D721Med (cell line): ENCODE measurements at places on chromosomes 6 and 20.

- DNase-seq = no peak
These were observed 50.7 kb downstream of the LRFN2 start for GRCh38 chr6:40536442-40536841.

GRCh38 chr20:63417097-63417737, 55.2 kb downstream of the KCNQ2 start:
- DNase-seq = no peak

GRCh38 chr20:55755861-55756260, 249.5 kb downstream of the CBLN4 start:
- no peak for DNase-seq

DNA sequence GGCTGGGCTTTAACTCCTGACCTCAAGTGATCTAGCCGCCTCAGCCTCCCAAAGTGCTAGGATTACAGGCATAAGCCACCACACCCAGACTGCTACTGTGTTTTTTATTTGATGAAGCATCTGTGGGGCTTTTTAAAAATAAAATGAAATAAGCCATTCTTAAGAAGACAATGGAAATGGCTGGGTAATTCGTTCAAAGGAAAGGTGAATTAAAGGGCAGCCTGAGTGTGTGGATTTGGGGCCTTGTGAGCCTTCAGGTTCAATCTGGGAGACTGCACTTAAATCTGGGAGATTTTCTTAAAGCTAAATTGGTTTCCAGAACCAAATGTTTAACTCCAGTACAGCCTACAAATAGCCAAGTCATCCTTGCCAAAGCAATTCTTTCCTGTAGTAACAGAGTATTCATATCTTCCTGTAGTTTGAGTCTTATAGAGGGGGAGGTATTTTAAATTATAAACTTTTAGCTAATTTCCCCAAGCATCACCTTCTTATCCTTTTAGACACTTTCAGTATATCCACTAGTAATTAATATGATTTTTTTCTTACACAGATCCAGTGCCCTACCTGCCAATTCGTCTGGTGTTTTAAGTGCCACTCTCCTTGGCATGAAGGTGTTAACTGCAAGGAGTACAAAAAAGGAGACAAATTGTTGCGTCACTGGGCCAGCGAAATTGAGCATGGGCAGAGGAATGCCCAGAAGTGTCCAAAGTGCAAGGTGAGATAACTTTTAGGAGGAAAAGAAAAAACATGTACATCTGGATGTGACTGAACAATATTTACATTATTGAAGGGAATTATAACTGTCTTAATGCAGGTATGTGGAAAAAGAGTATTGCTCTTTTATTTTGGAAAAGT, 95.4 kb downstream of the RNF217 start:
- no peak for DNase-seq

DNA sequence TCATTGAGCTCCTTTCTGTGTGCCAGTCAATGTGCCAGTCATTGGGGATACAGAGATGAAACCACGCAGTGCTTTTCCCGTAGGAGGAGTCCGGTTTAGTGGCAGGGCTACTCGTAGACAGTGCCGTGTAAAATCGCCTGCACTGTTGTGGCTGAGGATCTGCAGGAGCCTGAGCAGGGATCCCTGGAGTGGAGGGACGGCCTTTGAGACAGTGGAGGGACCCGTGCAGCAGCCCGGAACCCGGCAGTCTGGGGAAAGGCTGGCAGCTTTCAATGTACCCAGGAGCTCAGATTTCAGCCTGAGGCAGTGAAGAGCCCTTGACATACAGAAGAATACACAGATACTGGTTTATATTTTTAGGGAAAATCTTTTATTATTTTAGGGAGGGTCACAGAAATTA, 203.3 kb downstream of the ARID1B start:
- no peak for DNase-seq

DNA sequence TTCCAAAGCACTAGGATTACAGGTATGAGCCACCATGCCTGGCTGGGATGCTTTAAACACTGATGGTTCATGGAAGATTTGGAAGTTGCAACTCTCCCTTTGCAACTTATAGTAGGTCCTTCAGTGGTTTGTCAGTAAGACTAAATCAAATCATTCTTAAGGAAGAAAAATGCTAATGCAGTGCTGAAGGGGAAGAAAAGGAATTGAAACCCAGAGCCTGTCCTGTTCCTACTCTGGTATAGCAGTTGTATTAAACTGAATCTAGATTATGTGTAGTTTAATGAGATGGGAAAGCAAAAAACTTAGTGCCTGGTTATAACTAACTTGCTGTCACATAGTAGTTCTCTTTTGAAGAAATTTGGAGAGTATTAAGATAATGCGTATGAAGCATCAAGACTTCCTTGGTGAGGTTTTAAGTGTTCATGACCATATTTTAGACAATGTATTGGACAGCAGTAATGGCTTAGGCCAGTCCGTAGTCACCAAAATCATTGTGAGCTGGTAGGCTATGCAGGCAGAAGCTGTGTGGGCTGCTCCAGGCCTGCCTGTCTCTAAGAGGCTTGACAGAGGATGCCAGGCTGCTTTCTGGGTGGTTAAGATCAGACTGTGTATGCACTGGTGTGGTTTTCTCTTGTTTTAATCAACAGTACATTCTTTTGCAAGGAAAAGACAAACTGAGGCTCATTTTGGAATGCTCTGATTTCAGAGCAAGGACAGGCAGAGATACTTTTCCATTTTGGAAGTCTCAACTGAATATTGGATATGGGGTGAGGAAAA, 14.0 kb downstream of the PAQR8 start:
- DNase-seq = no peak
